ENCODE measurements at places on chromosomes 5 and 9. TPM values are rescaled to one million over a fixed set of nuclear protein-coding genes. Genes with fewer than 3 reads are reported as not detected.

The POU4F3 gene
- total RNA-seq, result not detected

GRCh38 chr9:8679371-8679822 lies 879.8 kb upstream of the DMAC1 start:
- DNase-seq, result no peak

- no peak for DNase-seq
These were observed 6.8 kb downstream of the CA9 start for GRCh38 chr9:35680331-35681105.

The TEX48 gene
- not detected for total RNA-seq

DNA sequence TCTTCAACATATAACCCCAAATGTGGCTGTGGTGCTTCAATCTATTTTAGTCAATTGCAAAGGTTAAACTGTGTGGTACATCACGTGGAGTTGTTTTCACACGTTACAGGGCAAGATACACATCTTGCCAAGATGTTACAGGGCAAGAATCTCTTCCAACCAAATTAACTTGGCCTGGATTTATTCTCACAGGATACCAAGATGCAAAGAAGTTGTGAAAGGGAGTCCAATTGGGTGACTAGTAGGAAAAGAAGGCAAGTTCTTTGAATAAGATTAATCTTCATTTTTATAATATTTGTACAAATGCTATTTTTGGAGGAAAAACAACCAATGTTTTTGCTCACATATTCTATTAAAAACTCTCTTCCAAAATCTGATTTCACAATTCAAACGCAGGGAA lies 4.8 kb upstream of the IFNA8 start:
- DNase-seq, result no peak

- DNase-seq, result peak; percentile 75
These were observed 139.9 kb downstream of the RFX3 start for GRCh38 chr9:3385871-3386270.

The HTR4 gene
- total RNA-seq, result not detected

- peak; percentile 6 for DNase-seq
These were observed 1.3 kb upstream of the IL3 start for GRCh38 chr5:132059043-132059695.

DNA sequence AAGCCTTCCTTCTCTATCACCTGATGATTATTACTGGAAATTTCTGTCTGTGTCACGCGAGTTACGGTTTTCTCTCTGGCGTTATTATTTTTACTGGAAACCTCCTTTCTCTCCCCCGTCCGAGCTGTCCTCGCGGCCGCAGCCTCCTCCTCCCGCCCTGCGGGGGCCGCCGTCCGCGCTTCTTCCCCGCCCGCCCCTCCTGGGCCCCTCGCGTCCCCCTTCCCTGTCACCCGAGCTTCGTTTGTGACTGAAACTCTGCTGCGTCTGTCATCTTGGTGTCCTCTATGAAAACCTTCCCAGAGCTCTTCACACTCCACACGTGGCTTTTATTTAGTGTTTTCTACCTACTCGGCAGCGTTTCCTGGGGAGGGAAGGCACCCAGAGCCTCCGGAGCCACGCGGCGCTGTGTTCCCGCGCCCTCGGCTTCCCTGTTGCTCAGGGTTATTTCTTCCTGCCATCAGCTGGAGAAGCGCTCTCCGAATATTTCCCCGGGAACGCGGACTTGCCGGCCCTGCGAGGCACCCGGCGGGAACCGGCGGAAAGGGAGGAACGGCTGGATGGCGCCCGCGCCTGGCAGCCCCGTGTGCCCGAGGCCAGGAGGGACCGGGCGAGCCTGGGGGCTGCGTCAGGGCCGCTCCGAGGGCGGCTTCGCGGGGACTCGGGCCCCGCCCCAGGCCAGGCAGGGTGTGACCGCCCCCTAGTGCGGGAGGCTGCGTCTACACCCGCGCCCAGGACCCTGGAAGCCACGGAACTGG lies 33.9 kb downstream of the TRIP13 start:
- DNase-seq, result peak; percentile 21

GRCh38 chr9:135410831-135411473 lies 68.6 kb upstream of the PPP1R26 start:
- DNase-seq, result no peak

The ENDOG gene
- 10.3 TPM for total RNA-seq

The DAB2 gene
- total RNA-seq, result not detected

GRCh38 chr9:38289866-38290245 lies 102.6 kb upstream of the ALDH1B1 start:
- no peak for DNase-seq

DNA sequence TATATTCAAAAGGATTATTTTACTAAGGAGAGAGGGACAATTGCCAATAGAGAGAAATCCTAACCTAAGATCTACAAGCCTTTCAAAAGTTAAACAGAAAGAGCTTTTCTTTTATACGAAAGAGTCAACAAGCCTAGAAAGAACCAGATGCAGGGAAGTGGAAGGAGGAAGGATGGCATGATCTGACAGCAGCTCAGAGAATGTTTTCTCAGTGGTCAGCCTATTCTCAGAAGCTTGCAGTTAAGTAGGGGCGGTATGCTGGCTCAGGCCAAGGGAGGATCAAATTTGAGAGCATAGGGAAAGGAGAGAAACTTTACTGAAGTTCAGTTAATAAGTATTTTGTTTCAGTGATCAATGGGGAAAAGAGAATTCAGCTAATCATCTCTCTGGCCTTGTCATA lies 88.0 kb upstream of the FTMT start:
- DNase-seq, result no peak

The ITK gene
- 340 TPM for total RNA-seq

DNA sequence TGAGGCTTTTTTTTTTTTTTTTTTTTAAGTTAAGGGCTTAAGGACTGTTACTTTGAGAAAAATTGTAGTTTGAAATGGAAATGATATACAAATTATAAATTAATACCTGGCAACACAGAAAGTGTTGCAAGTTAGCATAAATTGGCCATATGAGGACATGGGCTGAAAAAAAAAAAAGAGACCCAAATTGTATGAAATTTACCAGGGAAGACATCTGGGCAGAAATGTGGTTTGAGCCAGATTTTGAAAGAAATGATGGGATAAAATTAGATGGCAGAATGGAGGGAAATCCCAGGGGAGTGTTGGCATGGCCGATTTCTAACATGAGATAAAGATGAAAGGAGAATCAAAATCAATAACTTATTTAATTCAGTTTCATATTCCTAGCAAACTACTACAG lies 472.1 kb downstream of the CTNND2 start:
- DNase-seq, result no peak

DNA sequence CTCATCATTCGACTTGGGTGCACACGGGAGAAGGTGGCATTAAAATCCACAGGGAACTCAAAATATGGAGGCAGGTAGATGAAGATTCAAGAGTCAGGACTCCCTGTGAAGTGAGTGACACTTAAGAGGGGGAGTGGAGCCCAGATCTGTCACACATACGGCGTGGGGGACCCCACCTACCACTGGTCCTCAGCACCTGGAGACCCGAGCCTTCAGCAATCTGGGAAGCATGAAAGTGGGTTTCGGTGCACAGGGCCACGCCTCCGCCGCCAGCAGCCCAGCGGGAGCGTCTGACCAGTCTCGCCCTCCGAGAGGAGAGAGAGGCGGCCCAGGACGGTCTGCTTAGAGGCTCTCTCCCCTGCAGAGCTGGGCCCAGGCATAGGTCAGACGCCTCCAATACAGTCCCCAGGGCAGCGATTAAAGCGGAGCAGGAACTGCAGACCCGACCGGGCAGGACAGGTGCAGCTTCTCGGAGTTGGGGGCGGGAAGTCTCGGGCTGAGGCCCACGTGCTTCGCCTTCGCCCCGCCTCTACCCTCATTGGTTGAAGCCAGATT lies 639 bp upstream of the SLC2A8 start:
- DNase-seq, result no peak
